ENCODE measurements at places on chromosomes 5 and 9. TPM values are rescaled to one million over a fixed set of nuclear protein-coding genes. Genes with fewer than 3 reads are reported as not detected.

GRCh38 chr5:103667068-103667467 lies 104.5 kb upstream of the NUDT12 start:
- no peak overlapping the region for H3K27ac ChIP-seq
- no peaks in the 10 kb centered on the region for H3K27me3 ChIP-seq
- no peak overlapping the region for H3K4me3 ChIP-seq
- H3K36me3 ChIP-seq = no peaks in the 10 kb centered on the region
- no peak for DNase-seq
- no peaks in the 10 kb centered on the region for H3K4me1 ChIP-seq

GRCh38 chr9:133347515-133347984 lies 381 bp downstream of the MED22 start:
- peak overlapping the region; percentile 84 for H3K27ac ChIP-seq
- H3K27me3 ChIP-seq = no peaks in the 10 kb centered on the region
- peak; percentile 32 for DNase-seq
- peaks cover 9% of the 10 kb centered on the region for H3K4me1 ChIP-seq

The CLIC3 gene
- 85.4 TPM for total RNA-seq

GRCh38 chr9:129027224-129027684 lies 877 bp downstream of the SH3GLB2 start:
- H3K36me3 ChIP-seq = no peaks in the 10 kb centered on the region
- H3K4me3 ChIP-seq = peak overlapping the region; percentile 87
- no peak for DNase-seq
- no peak overlapping the region for H3K27ac ChIP-seq
- H3K27me3 ChIP-seq = no peaks in the 10 kb centered on the region
- H3K4me1 ChIP-seq = peaks cover 14% of the 10 kb centered on the region

- no peak for DNase-seq
- no peaks in the 10 kb centered on the region for H3K4me1 ChIP-seq
- H3K27ac ChIP-seq = no peak overlapping the region
Observed at GRCh38 chr5:5179597-5179996, 39.5 kb downstream of the ADAMTS16 start.

The TAF11L5 gene
- not detected for total RNA-seq

The GPRIN1 gene
- total RNA-seq = 2.1 TPM

DNA sequence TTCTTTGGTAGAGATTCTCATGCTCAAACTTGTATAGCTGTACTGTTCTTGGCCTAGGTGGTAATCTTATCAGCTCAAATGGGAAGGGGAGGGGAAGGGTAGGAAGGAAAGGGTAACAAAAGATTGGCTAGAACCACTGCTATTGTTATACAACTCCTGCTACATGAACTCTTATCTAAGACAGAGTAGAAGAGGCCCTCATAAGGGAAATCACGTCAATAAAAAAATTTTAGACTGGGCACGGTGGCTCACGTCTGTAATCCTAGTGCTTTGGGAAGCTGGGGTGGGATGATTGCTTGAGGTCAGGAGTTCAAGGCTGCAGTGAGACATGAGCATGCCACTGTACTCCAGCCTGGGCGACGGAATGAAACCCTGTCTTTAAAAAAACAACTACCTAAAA lies 15.9 kb downstream of the STOM start:
- no peak for DNase-seq
- H3K4me1 ChIP-seq = peaks cover 23% of the 10 kb centered on the region
- H3K27ac ChIP-seq = peak overlapping the region; percentile 65
- H3K4me3 ChIP-seq = no peak overlapping the region
- H3K36me3 ChIP-seq = no peaks in the 10 kb centered on the region

The SPATA31E1 gene
- not detected for total RNA-seq

DNA sequence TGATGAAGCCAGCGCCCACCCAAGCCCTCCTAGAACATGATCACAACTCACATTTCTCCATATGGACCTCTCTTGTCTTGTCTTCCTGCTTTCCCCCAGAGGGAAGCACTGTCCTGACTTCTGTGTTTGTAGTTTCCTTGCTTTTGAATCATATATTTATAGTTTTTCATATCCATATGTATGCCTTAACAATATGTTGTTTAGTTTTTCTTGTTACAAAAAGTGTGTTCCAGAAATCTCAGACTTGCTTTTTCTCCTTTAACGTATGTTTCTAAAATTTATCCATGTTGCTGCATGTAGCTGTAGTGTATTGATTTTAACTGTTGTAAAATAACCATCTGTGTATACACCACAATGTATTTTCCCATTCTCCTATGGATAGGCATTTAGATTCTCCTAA lies 182.0 kb upstream of the SMIM23 start:
- H3K4me3 ChIP-seq = no peak overlapping the region
- H3K4me1 ChIP-seq = peaks cover 15% of the 10 kb centered on the region
- H3K27ac ChIP-seq = no peak overlapping the region
- no peak for DNase-seq
- no peaks in the 10 kb centered on the region for H3K27me3 ChIP-seq

- no peaks in the 10 kb centered on the region for H3K27me3 ChIP-seq
- DNase-seq = no peak
- H3K4me1 ChIP-seq = no peaks in the 10 kb centered on the region
- H3K27ac ChIP-seq = no peak overlapping the region
- H3K36me3 ChIP-seq = peaks cover 15% of the 10 kb centered on the region
Observed at GRCh38 chr9:128600099-128600498, 47.7 kb downstream of the SPTAN1 start.

GRCh38 chr5:148887123-148887881 lies 60.9 kb downstream of the ADRB2 start:
- no peak for DNase-seq
- no peaks in the 10 kb centered on the region for H3K36me3 ChIP-seq
- peaks cover 4% of the 10 kb centered on the region for H3K4me1 ChIP-seq
- no peaks in the 10 kb centered on the region for H3K27me3 ChIP-seq

The GCNT4 gene
- 1.7 TPM for total RNA-seq

- H3K4me3 ChIP-seq = no peak overlapping the region
- peaks cover 95% of the 10 kb centered on the region for H3K4me1 ChIP-seq
- peak overlapping the region; percentile 38 for H3K27ac ChIP-seq
- H3K27me3 ChIP-seq = no peaks in the 10 kb centered on the region
- no peaks in the 10 kb centered on the region for H3K36me3 ChIP-seq
Observed at GRCh38 chr9:130036099-130036498, 6.9 kb downstream of the FNBP1 start.

DNA sequence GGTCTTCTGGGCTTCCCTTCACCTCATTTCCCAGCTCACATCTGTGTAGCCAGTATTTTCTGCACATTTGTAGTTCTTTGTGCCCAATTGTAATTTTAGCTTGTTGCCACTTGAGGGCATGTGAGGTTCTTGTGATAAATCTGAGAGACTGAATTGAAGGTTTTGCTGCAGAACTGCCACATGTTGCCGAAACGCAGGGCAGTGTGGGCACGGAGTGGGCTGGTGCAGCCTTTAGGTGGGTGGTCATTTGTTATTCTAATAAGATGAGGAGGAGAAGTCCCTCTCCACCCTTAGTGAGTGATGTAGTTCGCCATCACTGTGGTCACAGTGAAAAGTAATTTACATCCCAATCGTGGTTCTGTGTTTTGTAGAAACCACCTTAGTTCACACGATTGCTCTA lies 21.2 kb downstream of the OTULIN start:
- DNase-seq = peak; percentile 54
- H3K36me3 ChIP-seq = peaks cover 94% of the 10 kb centered on the region
- H3K4me3 ChIP-seq = no peak overlapping the region

The DND1 gene
- 0.41 TPM for total RNA-seq

GRCh38 chr5:37836592-37837413 lies 3.0 kb downstream of the GDNF start:
- H3K4me3 ChIP-seq = no peak overlapping the region
- H3K4me1 ChIP-seq = peaks cover 48% of the 10 kb centered on the region
- H3K36me3 ChIP-seq = no peaks in the 10 kb centered on the region
- H3K27me3 ChIP-seq = peaks cover 100% of the 10 kb centered on the region
- H3K27ac ChIP-seq = no peak overlapping the region

- no peak overlapping the region for H3K4me3 ChIP-seq
- H3K27me3 ChIP-seq = no peaks in the 10 kb centered on the region
Observed at GRCh38 chr5:122480146-122480545, 168.1 kb downstream of the SNCAIP start.

GRCh38 chr9:128733256-128733655 lies 9.3 kb upstream of the ZDHHC12 start:
- H3K27me3 ChIP-seq = no peaks in the 10 kb centered on the region
- peak; percentile 59 for DNase-seq
- H3K4me3 ChIP-seq = no peak overlapping the region
- no peak overlapping the region for H3K27ac ChIP-seq
- no peaks in the 10 kb centered on the region for H3K36me3 ChIP-seq
- H3K4me1 ChIP-seq = no peaks in the 10 kb centered on the region

The CDH9 gene
- not detected for total RNA-seq

DNA sequence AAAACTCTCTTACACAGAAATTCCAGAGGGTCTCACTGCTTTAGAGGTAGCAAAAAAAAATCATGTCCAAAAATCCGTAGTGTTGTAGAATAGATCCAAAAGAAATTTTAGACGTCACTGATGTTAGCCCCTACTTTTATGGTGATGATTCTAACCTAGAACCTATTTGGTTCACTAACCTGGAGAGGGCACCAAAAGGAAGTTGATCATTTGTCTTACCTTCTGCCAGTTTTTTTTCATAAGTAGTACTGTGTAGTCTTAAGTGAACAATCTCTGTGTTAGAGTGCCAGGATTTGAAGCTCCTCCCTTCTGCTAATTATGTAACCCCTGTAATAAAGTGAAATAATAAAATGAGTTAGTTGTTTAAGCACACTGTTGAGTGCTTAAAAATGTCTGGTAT lies 215.2 kb downstream of the SMARCA2 start:
- H3K4me3 ChIP-seq = no peak overlapping the region
- no peak overlapping the region for H3K27ac ChIP-seq
- no peak for DNase-seq
- no peaks in the 10 kb centered on the region for H3K36me3 ChIP-seq
- H3K4me1 ChIP-seq = no peaks in the 10 kb centered on the region
- H3K27me3 ChIP-seq = no peaks in the 10 kb centered on the region

The ITK gene
- 1.8 TPM for total RNA-seq

GRCh38 chr5:136638084-136638483 lies 272.7 kb upstream of the TRPC7 start:
- no peaks in the 10 kb centered on the region for H3K36me3 ChIP-seq
- no peak overlapping the region for H3K4me3 ChIP-seq
- no peaks in the 10 kb centered on the region for H3K27me3 ChIP-seq
- no peaks in the 10 kb centered on the region for H3K4me1 ChIP-seq

- no peak overlapping the region for H3K27ac ChIP-seq
- no peak for DNase-seq
- H3K4me1 ChIP-seq = no peaks in the 10 kb centered on the region
- peaks cover 4% of the 10 kb centered on the region for H3K36me3 ChIP-seq
- H3K27me3 ChIP-seq = no peaks in the 10 kb centered on the region
Observed at GRCh38 chr5:111134087-111134486, 41.9 kb downstream of the WDR36 start.

The C9orf57 gene
- not detected for total RNA-seq

- no peak overlapping the region for H3K27ac ChIP-seq
- no peaks in the 10 kb centered on the region for H3K27me3 ChIP-seq
- H3K4me1 ChIP-seq = peaks cover 2% of the 10 kb centered on the region
- DNase-seq = no peak
Observed at GRCh38 chr5:143748516-143748915, 63.4 kb upstream of the HMHB1 start.

- no peaks in the 10 kb centered on the region for H3K36me3 ChIP-seq
- H3K27ac ChIP-seq = no peak overlapping the region
- H3K4me3 ChIP-seq = no peak overlapping the region
Observed at GRCh38 chr5:165573445-165573844, 2068.0 kb downstream of the MAT2B start.

GRCh38 chr9:99825172-99826046 lies 3.7 kb downstream of the NR4A3 start:
- H3K36me3 ChIP-seq = no peaks in the 10 kb centered on the region
- no peak overlapping the region for H3K27ac ChIP-seq
- DNase-seq = no peak
- H3K4me3 ChIP-seq = no peak overlapping the region
- peaks cover 58% of the 10 kb centered on the region for H3K4me1 ChIP-seq

DNA sequence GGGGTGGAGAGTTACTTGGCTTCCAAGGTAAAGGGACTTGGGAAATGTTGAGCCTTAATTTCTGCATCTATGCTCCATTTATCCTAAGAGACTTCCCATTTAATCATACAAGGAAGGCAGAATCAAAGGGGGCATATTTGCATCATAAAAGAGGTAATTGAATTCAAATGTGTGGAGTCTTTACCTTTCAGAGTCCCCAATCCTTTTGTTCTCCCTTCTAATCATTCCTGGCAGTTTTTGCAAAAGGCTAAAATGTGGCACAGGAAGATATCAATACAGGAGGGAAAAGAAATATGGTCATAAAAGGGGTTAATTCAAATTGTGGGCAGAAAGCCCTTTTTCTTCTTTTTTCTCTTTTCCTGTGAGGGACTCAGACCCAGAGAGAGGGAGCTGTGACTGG lies 69.5 kb downstream of the SFXN1 start:
- H3K4me3 ChIP-seq = no peak overlapping the region
- peaks cover 12% of the 10 kb centered on the region for H3K27me3 ChIP-seq
- H3K27ac ChIP-seq = no peak overlapping the region
- H3K36me3 ChIP-seq = no peaks in the 10 kb centered on the region
- no peaks in the 10 kb centered on the region for H3K4me1 ChIP-seq
- no peak for DNase-seq

The C6 gene
- 0.79 TPM for total RNA-seq

The SH3TC2 gene
- total RNA-seq = 1.2 TPM

DNA sequence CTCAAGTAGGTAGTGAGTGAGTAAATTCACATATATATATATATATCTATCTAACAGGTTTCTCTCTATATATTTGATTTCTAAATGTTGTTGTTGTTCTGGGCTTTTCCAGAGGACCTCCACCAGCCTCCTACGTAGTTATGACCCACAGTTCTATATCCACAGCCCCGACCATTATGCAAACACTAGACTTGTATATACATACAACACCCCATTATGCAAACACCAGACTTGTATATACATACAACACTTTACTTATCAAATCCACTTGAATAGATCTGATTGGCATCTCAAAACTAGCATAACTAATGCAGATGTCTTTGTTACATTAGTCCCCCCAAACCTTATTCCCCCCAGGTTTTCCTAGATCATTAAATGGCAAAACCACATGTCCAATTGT lies 108.7 kb downstream of the JAKMIP2 start:
- no peaks in the 10 kb centered on the region for H3K27me3 ChIP-seq
- no peak for DNase-seq
- H3K4me1 ChIP-seq = no peaks in the 10 kb centered on the region
- H3K4me3 ChIP-seq = no peak overlapping the region
- H3K27ac ChIP-seq = no peak overlapping the region
- no peaks in the 10 kb centered on the region for H3K36me3 ChIP-seq

DNA sequence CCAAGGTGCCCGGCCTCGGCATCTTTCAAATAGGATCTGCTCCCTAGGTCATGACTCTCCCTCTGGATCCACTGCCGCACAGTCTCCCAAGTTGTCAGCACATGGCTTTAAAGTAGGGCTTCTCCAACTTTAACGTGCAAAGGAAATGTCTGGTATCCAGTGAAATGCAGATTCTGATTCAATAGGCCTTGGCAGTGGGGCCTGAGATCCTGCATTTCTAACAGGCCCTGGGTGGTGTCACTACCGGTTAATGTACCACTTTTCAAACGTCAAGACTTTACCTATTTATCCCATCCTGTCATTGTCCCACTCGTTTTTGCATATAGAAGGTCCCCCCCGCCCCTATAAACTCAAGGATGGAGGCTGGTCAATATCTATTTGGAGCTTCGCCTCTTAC lies 137.6 kb upstream of the ZNF618 start:
- no peak overlapping the region for H3K27ac ChIP-seq
- H3K27me3 ChIP-seq = peaks cover 9% of the 10 kb centered on the region
- no peaks in the 10 kb centered on the region for H3K36me3 ChIP-seq
- H3K4me3 ChIP-seq = no peak overlapping the region
- DNase-seq = no peak

GRCh38 chr5:61620699-61621182 lies 288.7 kb downstream of the ZSWIM6 start:
- peaks cover 6% of the 10 kb centered on the region for H3K4me1 ChIP-seq
- no peak overlapping the region for H3K4me3 ChIP-seq
- H3K36me3 ChIP-seq = no peaks in the 10 kb centered on the region

- H3K4me3 ChIP-seq = no peak overlapping the region
- H3K27me3 ChIP-seq = no peaks in the 10 kb centered on the region
- H3K36me3 ChIP-seq = no peaks in the 10 kb centered on the region
- H3K27ac ChIP-seq = peak overlapping the region; percentile 51
- peaks cover 44% of the 10 kb centered on the region for H3K4me1 ChIP-seq
Observed at GRCh38 chr5:40672425-40672824, 7.3 kb upstream of the PTGER4 start.

All from left lung (tissue), 14 donors.